Stimulated activated CD8-positive, alpha-beta memory T cell treated with anti-CD3 and anti-CD28 coated beads, Interleukin-2, amount 100 ng/mL, for 1 hour (primary cell): ENCODE measurements at places on chromosomes 6 and 20.

- no peak for DNase-seq
Measured at GRCh38 chr6:3965071-3965718, 113.7 kb downstream of the FAM217A start.

DNA sequence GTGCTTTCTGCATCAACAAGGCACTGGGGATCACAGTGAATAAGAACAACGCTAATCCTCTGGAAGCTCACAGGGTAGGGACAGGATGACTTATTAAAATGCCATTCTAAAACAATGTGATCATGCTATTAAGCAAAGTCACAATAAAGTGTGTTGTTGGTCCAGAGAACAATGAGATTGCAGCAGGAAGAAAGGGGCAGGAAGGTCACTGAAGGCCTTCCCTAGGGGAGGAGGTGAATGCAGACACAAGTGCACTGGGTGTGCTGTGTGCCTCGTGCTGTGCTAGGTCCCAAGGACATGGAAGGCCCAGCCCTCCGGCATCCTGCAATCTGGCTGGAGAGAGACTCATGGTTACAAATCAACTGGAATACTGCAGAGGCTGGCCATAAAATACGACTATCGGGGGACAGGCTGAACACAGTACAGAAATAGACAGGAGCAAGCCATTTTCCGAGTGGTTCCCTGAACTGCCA lies 55.7 kb downstream of the LYRM4 start:
- DNase-seq, result no peak

GRCh38 chr6:126631363-126631762 lies 291.4 kb downstream of the CENPW start:
- no peak for DNase-seq

- no peak for DNase-seq
Measured at GRCh38 chr6:165615636-165616035, 47.4 kb downstream of the PDE10A start.

DNA sequence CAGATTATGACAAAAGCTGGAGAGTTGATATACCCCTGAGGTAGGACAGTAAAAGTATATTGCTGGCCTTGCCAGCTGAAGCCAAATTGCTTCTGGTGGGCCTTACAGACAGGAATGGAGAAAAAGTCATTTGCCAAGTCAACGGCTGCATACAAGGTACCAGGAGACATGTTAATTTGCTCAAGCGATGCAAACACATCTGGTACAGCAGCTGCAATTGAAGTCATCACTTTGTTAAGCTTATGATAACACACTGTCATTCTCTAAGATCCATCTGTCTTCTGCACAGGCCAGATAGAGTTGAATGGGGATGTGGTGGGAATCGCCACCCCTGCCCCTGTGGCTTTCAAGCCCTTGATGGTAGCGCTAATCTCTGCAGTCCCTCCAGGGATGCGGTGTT lies 40.4 kb upstream of the POPDC3 start:
- DNase-seq, result no peak

DNA sequence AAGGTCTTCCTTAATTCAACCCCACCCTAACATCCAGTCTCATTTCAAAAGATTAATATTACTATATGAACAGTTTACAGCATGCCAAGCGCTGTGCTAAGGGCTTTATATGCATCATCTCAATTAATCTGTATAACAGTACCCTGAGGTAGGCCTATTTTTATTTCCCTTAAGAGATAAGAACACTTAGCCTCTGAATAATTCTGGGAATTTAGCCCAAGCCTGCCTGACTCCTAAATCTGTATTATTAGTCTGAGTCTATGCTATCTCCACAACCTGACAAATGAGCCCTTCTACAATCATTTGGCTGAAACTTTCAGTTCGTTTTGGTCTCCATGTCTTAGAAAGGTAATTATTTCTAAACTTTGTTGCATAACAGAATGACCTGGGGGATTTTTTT lies 77.7 kb upstream of the SAMD5 start:
- no peak for DNase-seq

- DNase-seq, result no peak
Measured at GRCh38 chr6:31836474-31837368, 9.2 kb downstream of the HSPA1B start.

GRCh38 chr20:40652441-40652987 lies 36.5 kb downstream of the MAFB start:
- DNase-seq, result no peak

GRCh38 chr20:24694727-24695528 lies 225.5 kb downstream of the SYNDIG1 start:
- DNase-seq, result no peak

DNA sequence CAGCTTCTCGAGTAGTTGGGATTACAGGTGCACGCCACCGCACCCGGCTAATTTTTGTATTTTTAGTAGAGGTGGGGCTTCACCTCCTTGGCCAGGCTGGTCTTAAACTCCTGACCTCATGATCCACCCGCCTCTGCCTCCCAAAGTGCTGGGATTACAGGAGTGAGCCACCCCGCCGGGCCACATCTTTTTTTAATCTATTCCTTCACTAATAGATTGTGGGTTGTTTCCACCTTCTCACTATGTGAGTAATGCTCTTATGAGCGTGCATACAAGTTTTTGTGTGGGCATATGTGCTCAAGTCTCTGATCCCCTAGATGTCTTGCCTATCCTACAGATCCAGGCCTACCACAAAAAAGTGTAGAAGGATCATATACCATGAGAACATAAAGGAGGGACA lies 30.7 kb downstream of the CARMIL1 start:
- no peak for DNase-seq

GRCh38 chr20:20005342-20005741 lies 11.8 kb upstream of the NAA20 start:
- DNase-seq, result no peak

DNA sequence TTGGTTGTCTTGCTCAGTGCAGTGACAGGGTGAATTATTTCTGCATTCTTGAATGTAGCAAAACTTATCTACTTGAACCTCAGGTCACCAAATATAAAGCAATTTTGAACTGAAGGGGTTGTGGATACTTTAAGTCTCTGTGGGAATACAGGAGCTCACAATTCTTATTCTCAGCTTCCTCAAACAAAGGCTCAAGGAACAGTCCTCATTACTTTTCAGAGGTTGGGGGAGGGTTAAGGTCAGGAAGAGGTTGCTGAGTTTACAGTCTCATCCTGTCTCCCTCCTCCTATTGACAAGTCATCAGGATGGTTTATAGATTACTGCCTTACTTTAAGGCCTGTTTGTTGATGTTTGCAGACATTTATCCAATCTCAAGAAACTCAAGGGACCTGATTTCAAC lies 143.6 kb upstream of the SPACA1 start:
- DNase-seq, result no peak

DNA sequence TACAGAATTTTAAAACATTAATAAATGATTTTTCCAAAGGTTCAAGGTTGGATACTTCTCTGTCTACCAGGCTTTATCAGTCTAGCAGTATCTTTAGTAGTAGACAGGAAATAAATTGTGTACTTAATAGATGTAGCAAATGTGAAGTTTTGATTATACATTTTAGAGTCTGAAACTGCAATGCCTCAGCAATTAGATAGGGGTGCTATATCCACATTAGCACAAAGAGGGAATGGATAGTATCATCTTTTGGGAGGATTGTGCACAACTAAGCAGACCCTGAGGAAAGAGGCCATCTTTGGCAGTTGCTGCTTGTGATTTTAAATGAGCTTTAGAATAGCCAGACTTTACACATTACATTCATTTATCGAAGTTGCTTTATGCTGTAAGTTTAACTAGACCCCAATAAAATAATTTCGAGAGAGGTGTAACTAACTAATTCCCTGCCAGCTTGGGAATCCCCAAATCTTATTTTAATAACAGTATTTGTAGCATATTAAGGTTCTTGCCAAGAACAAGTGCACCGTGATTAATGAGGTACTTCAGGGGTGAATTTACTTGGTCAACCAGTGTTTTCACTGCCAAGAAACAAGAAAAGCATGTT lies 2.8 kb downstream of the KCNQ5 start:
- no peak for DNase-seq

DNA sequence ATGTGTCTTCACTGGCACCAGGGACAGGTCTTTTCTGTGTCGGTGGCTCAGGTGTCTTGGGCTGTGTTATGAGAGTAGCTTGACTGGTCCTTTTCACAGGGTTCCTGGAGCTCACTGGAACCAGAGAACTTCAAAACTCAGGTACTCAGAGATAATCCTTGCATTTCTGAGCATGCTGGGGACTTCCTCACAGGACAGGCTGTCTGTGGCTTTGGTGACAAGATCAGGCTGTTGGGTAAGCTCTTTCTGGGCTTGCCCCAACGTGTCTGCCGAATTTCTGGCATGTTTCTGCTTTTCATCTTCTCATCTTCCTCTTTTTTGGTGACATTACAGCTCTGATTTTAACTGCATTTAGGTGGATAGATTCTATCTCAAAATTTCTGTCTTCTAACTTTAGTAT lies 270.0 kb downstream of the CDH26 start:
- no peak for DNase-seq

GRCh38 chr20:53480913-53481312 lies 112.7 kb downstream of the ZNF217 start:
- DNase-seq, result no peak

DNA sequence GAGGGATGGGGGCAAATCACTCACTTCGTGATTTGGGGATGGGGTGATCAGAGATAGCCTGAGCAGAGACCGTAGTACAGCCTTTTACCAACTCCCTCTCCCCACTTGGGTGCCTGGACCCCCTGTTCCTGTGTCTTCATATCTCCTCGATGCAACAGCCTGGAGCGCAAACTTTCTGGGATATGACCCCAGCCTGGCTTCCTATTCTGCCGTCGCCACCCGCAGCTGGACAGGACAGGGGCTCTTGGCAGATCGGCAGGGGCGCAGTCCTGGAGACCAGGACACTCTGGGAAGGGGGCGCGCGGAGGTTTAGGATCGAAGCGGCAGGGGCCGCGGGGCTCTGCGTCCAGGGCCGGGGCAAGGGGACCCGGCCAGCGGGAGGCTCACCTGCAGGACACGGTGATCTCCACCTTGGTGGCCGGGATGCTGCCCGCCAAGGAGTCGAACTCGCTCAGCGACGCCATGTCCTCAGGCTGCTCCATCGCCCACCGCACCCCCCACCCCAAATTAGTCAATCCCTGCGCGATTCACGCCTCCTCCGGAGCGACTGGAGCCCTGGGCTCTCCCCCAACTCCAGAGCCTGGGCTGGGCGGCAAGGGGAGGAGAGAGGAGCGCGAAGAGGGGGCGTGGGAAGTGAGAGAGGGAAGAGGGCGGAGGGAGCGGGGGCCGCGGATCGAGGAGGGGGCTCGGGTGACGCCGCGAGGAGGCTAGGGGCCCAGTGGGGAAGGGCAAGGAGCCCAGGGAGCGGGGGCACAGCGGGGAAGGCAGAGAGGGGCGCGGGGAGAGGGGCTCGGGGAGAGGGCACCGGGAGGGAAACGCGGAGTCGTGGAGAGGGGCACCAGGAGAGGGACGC lies at the start of gene CPNE5:
Gene CPNE5 (minus strand): TSS at position 549 of the 853 bp plus-strand sequence. CDS start 67 bp downstream, at position 482.
- DNase-seq, result no peak

DNA sequence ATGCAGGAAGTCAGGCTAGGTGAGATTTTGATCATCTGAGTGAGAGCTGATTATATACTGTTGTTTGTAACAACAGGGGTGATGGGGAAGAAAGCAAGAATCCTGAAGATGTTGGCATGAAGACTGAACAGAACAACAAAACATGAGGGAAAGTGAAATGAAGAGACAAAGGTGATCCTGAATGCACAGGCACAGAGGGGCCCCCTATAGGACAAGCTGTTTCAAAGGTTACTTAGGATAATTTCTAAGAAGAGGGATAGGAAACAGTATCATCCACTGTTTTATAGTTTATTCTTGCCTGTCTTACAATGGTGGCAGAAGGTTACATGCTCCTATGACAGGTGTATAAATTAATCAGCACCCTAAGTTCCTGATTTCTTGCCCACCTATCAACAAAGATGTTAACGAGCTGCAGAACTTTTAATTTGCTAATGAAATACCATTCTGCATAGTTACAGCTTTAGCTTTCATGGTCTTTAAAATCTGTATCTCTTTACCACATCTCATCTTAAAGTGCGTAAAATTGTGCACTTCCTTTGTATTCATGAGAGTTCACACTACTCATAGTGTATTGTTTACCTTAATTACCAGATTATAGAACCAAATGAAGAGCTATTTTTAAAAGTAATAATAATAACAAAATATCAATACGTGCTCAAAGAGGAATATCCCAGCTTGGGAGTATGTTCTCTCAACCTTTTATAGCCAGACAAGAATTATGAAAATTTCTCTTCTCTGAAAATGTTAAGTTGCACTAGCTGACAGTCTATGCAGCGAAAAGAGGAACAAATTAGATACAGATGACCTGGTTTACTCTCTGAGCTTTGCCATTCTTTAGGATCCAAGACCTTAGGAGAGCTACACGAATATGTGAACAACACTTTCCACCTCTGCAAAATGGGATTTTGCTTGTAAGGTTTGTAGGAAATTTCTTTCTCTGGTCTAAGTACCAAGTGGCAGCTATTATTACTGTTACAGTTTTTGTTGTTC lies 192.5 kb downstream of the EDN1 start:
- no peak for DNase-seq

DNA sequence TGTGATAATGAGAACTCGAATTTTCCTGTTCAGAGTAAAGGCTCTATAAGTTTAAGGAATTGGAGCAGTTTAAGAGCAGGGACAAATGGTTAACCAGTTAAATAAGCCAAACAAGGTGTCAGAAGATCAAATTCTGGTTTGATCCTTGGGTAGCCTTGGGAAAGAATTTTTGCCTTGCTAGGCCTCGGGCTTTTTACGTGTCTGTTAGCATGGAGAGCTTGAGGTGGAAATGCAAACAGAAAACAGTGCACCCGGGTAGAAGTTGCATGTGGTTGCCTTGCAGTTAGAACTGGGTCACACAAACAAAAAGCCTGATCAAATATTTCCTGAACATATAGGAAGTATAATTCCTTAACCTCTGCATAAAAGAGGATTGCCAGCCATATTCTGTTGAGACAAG lies 58.3 kb downstream of the RIN2 start:
- DNase-seq, result no peak
